ENCODE measurements at places on chromosomes 5 and 9.

- H3K4me3 ChIP-seq: no peak overlapping the region
- no peak for DNase-seq
- peaks cover 24% of the 10 kb centered on the region for H3K36me3 ChIP-seq
- peak overlapping the region; percentile 76 for H3K27ac ChIP-seq
- peaks cover 15% of the 10 kb centered on the region for H3K4me1 ChIP-seq
These were observed 28.3 kb downstream of the RAI14 start for GRCh38 chr5:34684281-34684979.

- no peak overlapping the region for H3K4me3 ChIP-seq
- H3K27ac ChIP-seq: no peak overlapping the region
These were observed 80.8 kb downstream of the MAPKAP1 start for GRCh38 chr9:125626187-125626586.

GRCh38 chr5:168972731-168973130 is 328.2 kb downstream of the SLIT3 start:
- H3K27ac ChIP-seq: no peak overlapping the region
- H3K36me3 ChIP-seq: no peaks in the 10 kb centered on the region
- no peaks in the 10 kb centered on the region for H3K27me3 ChIP-seq
- H3K4me1 ChIP-seq: peaks cover 5% of the 10 kb centered on the region
- no peak for DNase-seq
- no peak overlapping the region for H3K4me3 ChIP-seq

DNA sequence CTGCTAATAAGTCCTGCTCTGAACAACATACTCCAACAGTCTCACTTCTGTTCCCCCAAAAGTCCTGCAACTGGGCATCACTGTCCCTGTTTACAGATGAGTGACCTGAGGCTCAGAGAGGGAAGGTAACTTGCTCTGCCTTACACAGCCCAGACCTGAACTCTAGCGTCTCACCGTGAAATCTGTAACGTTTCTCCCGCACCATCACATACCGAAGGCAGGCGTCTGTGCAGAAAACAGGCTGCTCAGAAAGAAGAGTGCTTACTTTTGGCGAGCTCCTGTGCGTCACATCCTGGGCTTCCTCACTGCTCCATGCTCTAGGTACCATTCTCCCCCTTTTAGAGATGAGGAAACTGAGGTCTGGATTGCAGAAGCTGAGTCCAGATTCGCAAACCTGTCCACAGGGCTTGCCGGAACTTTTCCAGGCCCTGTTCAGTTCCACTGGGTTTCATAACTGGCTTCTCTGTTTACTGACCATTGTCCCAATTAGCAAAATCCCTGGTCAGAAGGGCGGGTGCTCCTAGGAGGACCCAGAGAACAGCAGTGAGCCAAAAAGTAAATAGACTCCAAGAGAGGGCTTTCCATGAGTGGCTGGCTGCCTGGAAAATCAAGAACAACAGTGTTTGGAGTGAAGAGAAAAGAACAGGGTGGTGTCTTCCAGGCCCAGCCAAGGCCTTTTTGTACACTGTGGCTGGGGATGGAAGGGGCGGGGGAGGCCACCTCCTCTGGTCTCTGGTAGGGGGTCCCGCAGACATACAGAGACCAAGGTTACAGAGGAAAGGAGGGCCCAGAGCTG is 27.1 kb downstream of the GSN start:
- H3K27me3 ChIP-seq: peaks cover 2% of the 10 kb centered on the region
- H3K4me1 ChIP-seq: peaks cover 8% of the 10 kb centered on the region
- no peak overlapping the region for H3K4me3 ChIP-seq
- DNase-seq: no peak

DNA sequence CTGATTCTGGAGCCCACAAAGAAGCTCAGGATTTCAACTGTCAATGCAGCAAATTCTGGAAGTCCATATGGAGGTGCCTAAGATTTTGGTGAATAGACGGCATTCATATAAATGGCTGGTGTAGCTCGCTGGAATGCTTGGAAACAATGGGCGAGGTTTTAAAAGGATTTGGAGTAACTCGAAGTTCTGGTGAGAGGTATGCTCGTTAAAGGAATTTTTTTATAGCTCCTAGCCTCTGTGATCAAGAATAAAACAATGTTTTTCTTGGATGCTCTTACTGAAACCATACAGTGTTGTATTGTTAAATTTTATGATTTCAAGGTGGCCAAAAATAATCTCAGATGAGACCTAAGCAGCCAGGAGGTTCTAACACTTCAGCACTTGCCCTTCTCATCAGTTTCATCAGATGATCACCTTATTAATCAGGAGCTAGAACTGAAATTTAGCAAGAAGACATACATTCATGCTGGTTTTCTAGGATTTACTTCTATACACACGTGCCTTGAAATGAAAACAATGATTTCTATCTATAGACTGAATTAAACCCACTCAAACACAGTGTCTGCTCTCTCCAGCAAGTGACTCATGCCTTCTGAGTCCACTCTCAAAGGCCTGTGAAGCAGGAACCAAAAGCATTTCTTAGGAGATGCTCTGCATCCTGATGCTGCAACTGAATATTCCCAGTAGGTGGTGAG is 79.2 kb downstream of the OTULIN start:
- no peak overlapping the region for H3K27ac ChIP-seq
- peaks cover 5% of the 10 kb centered on the region for H3K4me1 ChIP-seq
- H3K27me3 ChIP-seq: no peaks in the 10 kb centered on the region
- H3K36me3 ChIP-seq: no peaks in the 10 kb centered on the region

GRCh38 chr5:172838151-172838875 is 4.3 kb downstream of the ERGIC1 start:
- no peak overlapping the region for H3K27ac ChIP-seq
- no peaks in the 10 kb centered on the region for H3K27me3 ChIP-seq
- DNase-seq: no peak
- H3K36me3 ChIP-seq: peaks cover 6% of the 10 kb centered on the region

Data from H9 (cell line).